ENCODE measurements at places on chromosomes 5 and 9.

DNA sequence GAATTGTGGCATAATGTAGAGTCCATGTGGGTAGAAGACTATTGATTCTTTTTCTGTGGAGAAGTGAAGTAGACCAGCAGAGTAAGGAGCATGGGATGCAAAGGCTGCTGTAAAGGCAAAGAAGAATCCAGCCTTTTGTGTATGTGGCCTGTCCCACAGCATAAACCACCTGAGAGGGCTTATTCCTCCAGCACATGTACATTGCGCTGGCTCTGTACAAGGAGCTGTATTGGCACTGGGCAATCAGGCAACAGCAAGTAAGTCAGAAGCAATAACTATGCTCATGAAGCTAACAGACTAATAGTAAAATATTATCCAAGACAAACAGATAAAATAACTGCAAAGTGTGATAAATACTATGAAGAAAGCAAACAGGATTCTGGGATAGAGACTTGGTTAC is 86.2 kb downstream of the LURAP1L start:
- no peak for DNase-seq

DNA sequence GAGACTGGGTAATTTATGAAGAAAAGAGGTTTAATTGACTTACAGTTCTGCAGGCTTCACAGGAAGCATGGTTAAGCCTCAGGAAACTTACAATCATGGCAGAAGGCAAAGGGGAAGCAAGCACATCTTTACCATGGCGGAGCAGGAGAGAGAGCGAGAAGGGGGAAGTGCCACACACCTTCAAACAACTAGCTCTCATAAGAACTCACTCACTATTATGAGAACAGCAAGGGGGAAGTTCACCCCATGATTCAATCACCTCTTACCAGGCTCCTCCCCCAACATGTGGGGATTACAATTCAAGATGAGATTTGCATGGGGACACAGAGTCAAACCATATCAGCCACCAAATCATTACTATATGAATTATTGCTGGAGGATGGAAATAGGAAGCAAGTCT is 30.3 kb upstream of the STX17 start:
- no peak for DNase-seq

DNA sequence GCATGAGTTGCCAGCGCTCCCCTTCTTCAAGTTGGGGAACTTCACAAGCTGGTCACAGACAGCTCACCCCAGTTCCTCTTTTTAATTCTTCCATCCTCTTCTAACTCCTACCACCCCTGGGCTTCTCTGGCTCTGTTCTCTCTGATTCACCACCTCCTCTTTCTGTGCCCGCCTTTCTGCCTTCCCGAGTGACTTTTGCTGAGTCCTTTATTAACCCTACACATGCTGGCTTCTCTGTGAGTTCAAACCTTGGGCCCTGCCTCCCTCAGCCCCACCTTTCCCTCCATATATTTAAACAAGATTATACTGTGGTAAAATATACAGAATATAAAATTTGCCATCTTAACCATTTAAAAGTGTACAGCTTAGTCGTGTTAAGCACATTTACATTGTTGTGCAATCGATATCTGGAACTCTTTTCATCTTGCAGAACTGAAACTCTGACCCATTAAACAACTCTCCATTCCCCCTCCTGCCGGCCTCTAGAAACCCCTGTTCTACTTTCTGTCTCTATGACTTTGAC is 32.0 kb downstream of the SLC46A2 start:
- DNase-seq: peak; percentile 38

DNA sequence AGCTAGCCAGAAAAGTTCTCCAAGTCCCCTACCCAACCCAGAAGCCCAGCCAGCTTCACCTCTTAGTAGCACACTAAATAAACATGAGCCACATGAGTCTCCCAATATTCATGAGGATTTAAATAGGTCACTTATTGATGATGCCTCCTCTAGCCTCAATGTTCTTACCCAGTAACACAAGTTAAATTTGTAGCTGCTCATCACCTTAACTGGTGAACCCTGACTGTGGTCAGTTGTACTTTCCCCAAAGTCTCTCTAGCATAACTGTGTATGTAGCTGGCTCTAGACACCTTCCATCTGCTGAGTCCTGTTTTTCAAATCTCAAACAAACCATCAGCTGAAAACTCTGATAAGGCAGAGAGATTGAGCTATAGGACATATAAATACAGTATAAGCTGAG is 100.3 kb upstream of the ELAVL2 start:
- DNase-seq: no peak

GRCh38 chr9:109498195-109499092 is at the start of gene PTPN3:
Gene PTPN3, minus strand, starts transcription at chr9:109498307. Its CDS starts 34,873 bp downstream, at chr9:109463434.
- DNase-seq: no peak

GRCh38 chr9:129108805-129109536 is 1.6 kb downstream of the CRAT start:
- DNase-seq: no peak

DNA sequence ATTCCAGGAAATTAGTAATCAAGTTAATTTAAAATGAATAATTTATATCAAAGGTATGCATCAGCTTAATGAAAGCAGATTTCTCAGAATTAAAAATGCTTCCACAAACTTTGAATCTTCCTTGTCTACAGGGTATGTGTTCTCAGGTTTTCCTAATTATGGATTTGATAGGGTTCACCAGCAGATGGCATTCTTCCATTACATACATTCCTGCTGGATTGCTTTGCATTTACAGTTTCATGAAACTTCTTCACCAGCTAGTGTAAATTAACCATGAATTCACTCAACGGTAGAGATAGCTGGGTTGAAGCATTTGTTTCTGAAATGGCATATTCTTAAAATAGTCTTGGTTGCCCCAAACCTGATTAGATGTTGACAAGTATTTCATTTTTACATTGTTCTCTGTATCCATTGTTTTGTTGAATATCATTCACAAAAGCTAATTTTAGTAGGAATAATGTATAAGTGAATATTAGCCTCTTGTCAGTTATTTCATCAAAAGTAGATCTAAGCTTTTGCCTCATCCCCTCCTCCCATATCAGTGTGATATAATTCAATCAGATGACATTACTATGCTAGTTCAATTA is 68.7 kb upstream of the WDR41 start:
- DNase-seq: peak; percentile 32

- no peak for DNase-seq
Observed at GRCh38 chr5:137366526-137366925, 132.6 kb downstream of the SPOCK1 start.

DNA sequence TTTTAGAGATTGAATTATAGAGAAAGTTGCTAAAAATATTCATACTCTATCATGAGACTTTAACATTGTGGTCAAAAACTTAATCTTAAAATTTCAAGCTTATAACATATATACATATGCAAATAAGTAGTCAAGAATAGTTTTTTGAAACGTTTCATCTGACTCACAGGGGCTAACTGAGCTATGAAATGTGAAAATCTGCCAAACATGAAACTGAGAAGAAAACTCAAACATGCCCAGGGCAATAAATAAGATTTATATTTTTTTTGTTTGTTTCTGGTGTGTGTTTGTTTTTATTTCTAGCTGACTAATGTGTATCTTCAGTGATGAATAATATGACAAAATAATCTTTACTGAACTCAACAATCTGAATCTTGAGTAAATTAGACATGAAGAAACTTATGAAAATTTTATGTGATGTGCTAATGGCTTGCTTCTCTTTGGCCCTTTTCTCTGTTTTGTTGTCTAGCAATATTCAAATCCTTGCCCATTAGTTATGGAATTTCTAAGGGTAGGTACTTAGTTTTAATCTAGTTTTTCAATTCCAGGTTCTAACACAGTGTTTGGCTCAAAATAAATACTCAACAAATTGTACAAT is 99.9 kb downstream of the FAM174A start:
- no peak for DNase-seq
